ENCODE measurements at places on chromosomes 7 and 10. TPM values are rescaled to one million over a fixed set of nuclear protein-coding genes. Genes with fewer than 3 reads are reported as not detected.

DGKI gene
- total RNA-seq: 0.34 TPM

TMEM106B gene
- 46.6 TPM for total RNA-seq

PLEKHS1 gene
- 0.42 TPM for total RNA-seq

ACBD7 gene
- not detected for total RNA-seq

MSS51 gene
- total RNA-seq: 0.59 TPM

RFC2 gene
- total RNA-seq: 24.5 TPM

SSBP1 gene
- total RNA-seq: 87.5 TPM

CABCOCO1 gene
- total RNA-seq: not detected

MYOF gene
- total RNA-seq: 88.5 TPM

- no peak for DNase-seq
Observed at GRCh38 chr7:155447603-155448002, 10.3 kb upstream of the EN2 start.

DNA sequence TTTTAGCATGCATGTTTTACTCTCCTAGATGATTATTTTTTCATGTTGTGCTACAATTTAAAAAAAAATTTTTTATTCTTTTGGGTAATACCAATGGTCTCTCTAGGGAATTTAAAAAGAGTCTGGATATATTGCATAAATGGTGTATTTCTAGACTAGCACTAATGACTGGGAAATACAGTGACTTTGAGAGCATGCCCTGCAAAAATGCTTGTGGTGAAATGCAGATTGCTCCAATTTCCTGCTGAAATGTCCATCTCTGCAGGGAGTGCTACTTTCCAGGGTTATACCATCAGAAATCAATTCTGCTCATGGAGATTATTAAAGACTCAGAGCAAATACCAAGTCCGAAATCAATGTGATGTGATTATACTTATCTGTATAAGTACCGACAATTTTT is 186.1 kb downstream of the PRKG1 start:
- no peak for DNase-seq

DNA sequence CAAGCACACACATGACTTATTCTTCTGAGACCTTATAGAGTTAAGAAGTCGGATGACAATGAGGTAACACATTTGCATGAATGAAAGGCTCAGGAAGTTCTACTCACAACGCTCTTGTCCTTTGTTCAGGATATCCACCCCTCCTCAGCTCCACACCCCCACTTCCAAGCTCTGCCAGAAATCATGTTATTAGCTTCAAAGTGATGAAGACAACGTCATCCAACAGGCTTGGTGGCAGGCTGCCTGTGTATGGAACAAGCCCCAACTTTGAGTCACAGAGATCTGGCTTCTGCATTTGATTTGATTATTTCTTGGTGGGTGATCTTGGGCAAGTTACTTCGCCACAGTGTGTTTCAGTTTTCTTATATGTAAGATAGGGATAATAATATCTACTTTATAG is 12.4 kb upstream of the BMPER start:
- no peak for DNase-seq

- DNase-seq: no peak
Observed at GRCh38 chr7:133755901-133756300, 371.2 kb upstream of the LRGUK start.

- no peak for DNase-seq
Observed at GRCh38 chr10:46517541-46517940, 38.9 kb downstream of the GPRIN2 start.

- no peak for DNase-seq
Observed at GRCh38 chr7:8135417-8135816, 126.5 kb downstream of the ICA1 start.

GRCh38 chr7:45225311-45225947 is 67.8 kb downstream of the RAMP3 start:
- no peak for DNase-seq

GRCh38 chr7:66824041-66824440 is 83.5 kb downstream of the RABGEF1 start:
- no peak for DNase-seq

GRCh38 chr7:140267381-140268226 is 90.8 kb upstream of the KDM7A start:
- no peak for DNase-seq

GRCh38 chr10:103055105-103055504 is 137.0 kb downstream of the CNNM2 start:
- peak; percentile 18 for DNase-seq

DNA sequence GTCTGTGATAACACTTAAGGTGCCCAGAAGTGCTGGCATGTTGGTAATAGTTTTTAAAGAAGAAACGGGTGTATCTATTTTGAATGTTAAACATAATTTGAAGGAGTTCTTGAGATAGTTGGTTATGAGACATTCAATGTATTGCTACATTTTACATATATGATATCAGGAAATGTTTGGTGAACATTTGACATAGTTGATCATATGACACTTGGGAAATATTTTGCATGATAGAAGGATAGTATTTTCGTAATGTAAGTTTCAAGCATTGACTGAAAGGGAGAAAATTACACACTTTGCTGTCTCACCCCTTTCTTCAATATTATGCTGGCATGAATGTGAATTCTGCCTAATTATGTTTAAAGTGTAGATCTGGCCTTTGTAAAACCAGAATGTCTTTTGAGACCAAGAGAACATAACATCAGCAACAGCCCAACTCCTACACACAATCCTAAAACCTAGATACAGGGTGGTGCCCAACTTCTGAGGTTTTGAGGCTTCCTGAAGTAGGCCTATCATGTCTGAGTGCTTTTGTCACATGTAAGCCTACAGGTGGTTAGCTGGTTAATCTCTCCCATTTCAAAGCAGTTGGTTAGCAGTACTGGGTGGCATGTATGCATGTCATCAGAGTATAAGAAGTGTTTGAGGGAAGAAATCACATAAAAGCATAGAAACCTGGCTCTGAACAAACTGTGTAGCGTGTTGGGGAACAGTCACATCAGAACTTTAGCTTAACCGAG is 2.1 kb downstream of the ADD3 start:
- DNase-seq: no peak

- no peak for DNase-seq
Observed at GRCh38 chr10:110326351-110327032, 21.8 kb upstream of the SMNDC1 start.

GRCh38 chr10:129035052-129035827 is 431.8 kb upstream of the MGMT start:
- DNase-seq: peak; percentile 92

DNA sequence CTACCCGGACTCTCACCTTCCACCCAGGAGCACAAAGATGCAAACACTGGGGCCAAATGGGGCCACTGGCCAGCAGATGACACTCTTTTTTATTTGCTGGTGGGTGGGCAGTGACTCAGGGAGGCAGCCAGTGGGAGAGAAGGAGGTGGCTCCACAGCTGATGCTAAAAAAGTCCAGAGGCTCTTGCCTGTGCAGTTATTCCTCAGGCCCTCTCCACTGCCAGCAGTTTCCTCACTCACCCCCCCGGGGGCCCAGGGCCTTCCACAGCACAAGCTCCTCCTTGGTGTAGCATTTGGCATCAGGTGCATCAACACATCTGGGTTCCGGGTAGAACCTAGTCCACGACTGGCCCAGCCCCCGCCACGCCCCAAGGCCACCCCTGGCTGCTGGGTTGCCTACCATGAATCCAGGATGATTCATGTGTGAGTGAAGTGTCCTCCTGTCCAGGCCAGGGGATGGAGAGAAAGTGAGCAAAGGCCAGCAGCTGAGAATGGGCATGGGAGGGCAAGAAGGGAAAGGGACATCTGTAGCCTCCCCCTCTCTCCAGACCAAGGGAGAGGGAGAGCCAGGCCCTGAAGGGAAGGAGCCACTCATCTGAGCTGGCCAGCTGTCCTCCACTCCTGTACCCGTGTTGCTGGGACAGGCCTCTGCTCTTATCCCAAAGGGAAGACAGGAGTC is 1.7 kb upstream of the KCNH2 start:
- DNase-seq: no peak

DNA sequence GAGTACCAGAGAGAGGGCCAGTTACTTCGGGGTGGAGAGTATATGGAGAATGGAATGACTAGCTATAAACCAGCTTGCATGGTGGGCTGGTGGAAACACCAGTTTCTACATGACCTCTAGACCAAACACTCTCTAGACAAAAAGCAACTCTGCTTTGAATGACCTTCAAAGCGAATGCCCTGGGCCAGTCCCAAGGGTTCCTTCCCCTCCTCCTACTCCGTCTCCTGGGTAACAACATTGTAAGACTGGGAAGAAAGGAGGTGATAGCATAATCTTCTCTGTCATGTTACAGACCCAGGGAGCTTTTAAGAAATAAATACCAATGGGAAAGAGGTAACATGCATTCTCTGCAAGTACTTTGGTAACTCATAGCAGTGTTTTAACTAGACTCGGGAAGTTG is 7.4 kb downstream of the HK1 start:
- no peak for DNase-seq

- no peak for DNase-seq
Observed at GRCh38 chr10:1166101-1166827, 110.1 kb downstream of the WDR37 start.

DNA sequence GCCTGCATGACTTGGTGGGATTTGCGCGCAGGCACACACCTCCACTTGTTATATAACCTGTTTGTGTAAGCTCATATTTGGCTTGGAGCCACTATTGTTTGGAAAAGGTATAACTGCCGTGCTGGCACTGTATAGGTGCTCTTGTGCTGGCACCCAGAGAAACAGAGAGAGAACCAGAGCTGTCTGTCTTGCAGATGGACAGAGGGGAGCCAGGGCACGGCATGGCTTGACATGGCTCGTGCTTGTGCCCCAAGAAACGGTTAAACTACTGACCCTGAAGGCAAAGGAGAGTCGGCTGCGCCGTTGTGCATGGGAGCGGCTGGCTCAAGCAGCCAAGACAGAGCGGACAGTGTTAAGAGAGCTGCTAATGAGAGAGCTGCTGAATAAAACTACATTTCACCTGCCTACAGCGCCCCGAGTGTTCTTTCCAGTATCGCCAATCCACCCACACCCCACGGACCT is 23.2 kb downstream of the RAPGEF5 start:
- no peak for DNase-seq

DNA sequence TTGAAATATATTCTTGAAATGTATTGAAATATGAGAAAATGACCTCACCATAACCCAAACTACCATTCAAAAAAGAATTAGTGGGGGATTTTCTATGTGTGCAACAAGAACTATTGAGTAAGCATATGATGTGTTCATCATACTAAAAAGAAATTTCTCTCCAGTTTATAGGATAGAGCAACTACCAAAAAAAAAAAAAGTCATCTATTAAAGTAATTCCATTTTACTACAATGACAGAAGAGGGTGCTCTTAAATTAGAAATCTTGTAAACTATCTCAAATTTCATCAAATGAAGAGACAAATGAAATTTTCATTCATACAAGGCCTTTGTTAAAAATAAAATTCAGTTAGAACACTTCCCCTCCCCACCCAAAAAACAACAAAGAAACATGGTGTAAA is 195.4 kb upstream of the PLXDC2 start:
- DNase-seq: no peak

DNA sequence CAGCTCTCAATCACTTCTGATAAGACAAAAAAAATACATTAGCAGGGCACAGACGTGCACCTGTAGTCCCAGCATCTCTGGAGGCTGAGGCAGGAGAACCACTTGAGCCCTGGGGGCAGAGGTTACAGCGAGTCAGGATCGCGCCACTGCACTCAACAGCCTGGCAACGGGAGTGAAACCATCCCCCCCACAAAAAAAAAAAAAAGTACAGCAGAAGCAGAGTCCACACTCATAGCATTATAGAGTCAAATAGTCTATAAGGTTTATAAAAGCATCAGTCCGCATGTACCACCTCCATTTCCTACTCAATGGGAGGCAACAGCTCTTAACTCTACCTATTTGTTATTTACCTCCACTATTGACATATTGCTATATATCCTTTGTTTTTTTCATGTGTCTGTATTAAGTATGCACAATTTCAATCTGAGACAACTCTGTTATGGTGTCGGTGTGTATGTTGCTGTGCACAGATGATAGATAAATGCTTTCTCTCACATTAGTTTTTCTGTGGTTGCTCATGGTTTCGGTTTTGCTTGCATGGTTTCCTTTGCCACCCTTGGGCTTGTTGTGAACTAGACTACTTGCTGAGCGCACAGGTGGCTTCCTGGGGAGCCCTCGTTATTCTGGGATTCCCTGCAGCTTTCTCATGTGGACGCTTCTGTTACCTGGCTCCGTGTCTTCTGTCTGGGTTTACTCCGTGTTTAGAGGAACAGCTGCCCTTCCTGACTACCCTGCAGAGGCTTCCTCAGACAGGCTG is 40.4 kb downstream of the PROSER2 start:
- DNase-seq: no peak

GRCh38 chr7:80100254-80100653 is 34.4 kb upstream of the GNAI1 start:
- no peak for DNase-seq

DNA sequence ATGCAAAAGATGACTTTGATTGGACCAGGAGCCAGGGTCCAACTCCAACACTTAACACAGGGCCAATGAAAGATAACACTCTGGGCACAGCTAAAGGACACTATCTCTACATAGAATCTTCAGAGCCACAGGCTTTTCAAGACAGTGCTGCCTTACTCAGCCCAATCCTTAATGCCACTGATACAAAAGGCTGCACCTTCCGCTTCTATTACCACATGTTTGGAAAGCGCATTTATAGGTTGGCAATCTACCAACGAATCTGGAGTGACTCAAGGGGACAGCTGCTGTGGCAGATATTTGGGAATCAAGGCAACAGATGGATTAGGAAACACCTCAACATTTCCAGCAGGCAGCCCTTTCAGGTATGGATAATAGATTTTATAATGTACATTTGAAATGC is 160.7 kb downstream of the MALRD1 start:
- no peak for DNase-seq

DNA sequence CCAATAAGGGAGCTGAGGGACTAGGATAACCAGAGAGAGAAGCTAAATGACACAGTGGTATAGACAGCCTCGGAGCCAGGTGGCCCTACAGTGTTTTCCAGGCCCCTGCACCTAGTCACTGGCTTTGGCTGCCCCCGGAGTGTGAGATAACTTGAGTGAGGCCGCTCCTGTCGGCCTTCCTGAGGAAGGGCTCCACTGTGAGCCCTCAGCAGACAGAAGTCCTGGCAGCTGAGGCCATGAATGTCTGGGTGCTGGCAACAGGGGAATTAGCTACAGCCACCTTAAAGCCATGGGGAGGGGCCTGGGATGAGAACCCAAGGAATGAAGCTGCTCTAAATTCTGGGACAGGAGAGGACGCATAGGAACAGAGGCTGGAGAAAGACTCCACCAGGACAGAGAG is 4.6 kb upstream of the GDF10 start:
- DNase-seq: no peak

DNA sequence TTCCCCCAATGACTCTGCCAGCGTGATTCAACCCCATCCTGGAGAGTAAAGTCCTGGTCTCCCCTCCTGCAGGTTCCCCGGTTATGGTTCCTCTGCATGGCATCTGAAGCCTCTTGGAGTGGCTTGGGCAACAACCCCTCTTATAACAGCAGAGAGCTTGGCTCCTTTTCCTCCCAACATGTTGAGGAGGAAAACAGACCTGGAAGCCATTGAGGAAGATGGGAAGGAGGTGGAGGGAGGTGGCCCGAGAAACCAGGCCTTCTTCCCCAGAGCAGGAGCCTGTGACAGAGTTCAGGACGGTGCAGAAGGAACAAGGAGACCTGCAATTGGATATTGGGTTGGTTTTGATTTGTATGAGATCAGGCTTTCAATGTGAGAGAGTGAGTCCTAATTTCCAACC is 184.0 kb upstream of the ADCY1 start:
- DNase-seq: no peak

Measured in lower leg skin (tissue), 4 donors.